ENCODE measurements at places on chromosomes 12 and 14. TPM values are rescaled to one million over a fixed set of nuclear protein-coding genes. Genes with fewer than 3 reads are reported as not detected.

Gene CREBL2
- total RNA-seq = 17.3 TPM

Gene KCNJ8
- total RNA-seq = 0.10 TPM

Gene STK38L
- total RNA-seq = 14.4 TPM

Gene DIO3
- total RNA-seq = not detected

- DNase-seq = no peak
These were observed 14.1 kb upstream of the TMEM119 start for GRCh38 chr12:108611884-108612415.

GRCh38 chr12:40104461-40105264 lies 1.2 kb downstream of the SLC2A13 start:
- DNase-seq = no peak

GRCh38 chr12:108817909-108818308 lies 39.5 kb downstream of the SSH1 start:
- no peak for DNase-seq

- DNase-seq = no peak
These were observed 187.1 kb upstream of the CCND2 start for GRCh38 chr12:4086481-4086880.

DNA sequence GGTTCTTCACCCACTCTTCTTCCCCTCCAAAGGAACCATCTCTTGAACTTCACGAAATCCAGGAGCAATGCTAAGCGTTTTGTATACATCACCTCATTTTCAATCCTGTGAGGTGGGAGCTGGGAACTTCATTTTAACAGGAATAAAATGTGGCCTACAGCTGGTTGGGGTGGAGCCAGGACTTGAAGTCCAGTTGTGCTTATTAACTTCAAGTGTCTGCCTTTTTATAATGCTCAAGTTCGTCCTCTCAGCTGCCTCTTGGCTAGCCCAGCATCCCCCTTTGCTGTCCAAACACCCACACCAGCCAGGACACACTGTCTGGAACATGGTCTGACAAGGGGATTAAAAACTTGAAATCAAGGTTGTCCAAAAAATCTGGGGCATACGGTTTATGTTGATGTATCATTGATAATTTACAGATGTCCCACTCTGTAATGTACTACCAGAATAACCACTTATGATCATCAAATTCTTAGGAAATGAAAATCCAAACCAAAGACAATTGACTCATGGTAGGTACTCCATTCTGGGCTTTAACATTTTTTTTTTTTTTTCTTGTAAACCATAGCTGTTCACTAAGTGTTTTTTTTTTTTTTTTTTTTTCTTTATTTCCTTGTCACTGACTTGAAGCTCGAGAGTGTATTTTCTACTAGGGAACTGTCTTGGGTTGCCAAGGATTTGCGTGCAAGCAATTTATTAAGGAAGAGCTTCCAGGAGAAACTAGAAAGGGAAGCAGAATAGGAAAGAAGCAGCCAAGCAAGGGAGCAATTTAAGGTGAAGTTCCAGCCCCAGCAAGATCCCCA lies 252.3 kb downstream of the EFCAB11 start:
- no peak for DNase-seq

- no peak for DNase-seq
These were observed 828.8 kb downstream of the TMTC2 start for GRCh38 chr12:83515306-83516026.

DNA sequence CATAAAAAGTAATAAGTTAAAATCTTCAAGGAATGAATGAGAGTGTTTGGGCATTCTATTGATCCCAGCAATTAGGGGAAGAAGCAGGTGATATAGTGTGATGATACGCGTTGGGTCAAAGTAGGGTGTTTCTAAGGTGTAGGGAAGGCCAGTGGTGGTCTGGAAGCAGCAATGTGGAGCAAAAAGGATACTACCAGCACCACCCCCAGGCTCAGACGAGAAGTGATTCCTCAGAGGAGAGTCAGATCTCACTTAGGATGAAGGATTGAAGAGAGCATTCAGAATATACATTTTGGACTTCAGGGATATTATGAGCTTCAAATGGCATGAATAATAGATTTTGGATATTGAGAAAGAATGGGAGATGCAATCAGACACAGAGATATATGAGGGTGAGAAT lies 497.6 kb downstream of the RMST start:
- no peak for DNase-seq

GRCh38 chr14:87894920-87895319 lies 98.1 kb downstream of the GALC start:
- no peak for DNase-seq

Gene IL22
- not detected for total RNA-seq

DNA sequence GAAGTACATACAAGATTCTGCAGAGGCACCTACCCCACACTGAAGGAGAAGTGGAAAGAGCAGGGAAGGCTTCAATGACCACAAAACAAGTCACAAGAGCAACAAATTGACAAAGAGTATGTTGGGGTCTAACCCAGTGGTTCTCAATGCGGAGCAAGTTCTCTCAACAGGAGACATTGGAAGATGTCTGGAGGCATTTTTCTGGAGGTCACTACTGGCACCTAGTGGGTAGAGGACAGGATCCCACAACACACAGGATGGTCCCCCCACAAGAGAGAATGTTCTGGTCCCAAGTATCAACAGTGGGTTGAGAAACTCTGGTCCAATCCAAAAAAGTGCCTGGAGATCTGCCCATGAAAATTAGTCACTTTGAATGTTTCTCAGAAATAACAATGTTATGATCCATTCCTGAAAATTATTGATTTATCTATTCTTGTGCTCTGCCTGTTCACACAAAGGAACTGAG lies 3.4 kb downstream of the SSH1 start:
- DNase-seq = no peak

DNA sequence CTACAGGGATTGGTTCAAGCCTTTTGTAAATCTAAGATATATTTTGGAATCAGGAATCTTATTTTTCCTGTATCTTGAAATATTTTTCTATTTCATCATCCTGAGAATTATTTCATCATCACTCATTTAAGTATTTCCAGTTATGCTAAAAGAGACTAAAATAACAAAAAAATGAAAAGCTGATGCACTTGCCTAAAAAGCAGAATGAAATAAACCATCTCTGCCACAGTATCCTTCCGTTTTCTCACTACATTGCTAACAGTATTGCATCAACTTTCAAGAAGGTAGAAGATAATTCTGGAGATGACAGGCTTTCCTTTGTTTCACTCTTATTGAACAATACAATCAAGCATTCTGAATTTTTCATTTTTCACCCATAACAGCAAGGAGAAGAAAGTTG lies 31.1 kb upstream of the EIF5 start:
- no peak for DNase-seq

- DNase-seq = no peak
These were observed at the start of gene SERPINA6 for GRCh38 chr14:94322648-94323570. TSS of gene SERPINA6 (minus strand) at chr14:94323336. CDS start at chr14:94314648, 8,688 bp downstream.

DNA sequence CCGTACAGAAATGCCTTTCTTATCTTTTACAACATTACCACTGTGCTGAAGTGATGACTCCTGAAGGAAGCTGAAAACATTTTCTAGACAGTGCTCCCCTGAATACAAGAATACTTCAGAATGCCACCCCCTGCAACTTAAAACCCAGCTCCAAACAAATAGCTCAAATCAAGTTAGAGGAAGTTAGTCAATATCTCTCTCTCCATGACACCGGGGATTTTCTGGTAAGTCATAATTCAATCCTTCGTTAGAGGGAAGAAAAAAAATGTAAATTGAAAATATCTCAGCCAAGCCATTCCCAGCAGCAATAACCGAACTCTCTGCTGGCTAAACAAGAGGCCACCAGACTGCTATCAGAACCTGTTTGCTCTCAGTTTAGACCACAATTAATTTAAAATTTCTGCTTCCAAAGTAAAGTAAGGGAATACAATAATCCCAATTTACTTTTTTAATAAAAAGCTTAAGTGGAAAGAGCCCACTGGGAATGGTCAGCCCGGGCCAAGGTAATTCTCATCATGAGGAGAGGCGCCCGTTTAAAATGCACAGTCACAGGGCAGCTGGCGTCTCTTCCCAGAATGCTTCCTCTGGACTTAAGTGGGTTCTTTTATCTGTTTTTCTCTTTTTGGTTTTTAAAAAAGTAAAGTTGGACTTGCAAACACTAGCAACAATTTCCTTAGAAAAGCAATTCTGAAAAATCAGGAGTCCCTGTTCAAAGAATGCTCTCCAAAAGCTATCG lies 710.1 kb upstream of the STXBP6 start:
- no peak for DNase-seq

Gene SLC25A21
- 1.7 TPM for total RNA-seq

- DNase-seq = no peak
These were observed 214.7 kb upstream of the C14orf180 start for GRCh38 chr14:104364830-104365229.

GRCh38 chr12:116099652-116100432 lies 177.7 kb downstream of the MED13L start:
- no peak for DNase-seq

GRCh38 chr12:7719946-7720730 lies 8.9 kb downstream of the DPPA3 start:
- DNase-seq = no peak

DNA sequence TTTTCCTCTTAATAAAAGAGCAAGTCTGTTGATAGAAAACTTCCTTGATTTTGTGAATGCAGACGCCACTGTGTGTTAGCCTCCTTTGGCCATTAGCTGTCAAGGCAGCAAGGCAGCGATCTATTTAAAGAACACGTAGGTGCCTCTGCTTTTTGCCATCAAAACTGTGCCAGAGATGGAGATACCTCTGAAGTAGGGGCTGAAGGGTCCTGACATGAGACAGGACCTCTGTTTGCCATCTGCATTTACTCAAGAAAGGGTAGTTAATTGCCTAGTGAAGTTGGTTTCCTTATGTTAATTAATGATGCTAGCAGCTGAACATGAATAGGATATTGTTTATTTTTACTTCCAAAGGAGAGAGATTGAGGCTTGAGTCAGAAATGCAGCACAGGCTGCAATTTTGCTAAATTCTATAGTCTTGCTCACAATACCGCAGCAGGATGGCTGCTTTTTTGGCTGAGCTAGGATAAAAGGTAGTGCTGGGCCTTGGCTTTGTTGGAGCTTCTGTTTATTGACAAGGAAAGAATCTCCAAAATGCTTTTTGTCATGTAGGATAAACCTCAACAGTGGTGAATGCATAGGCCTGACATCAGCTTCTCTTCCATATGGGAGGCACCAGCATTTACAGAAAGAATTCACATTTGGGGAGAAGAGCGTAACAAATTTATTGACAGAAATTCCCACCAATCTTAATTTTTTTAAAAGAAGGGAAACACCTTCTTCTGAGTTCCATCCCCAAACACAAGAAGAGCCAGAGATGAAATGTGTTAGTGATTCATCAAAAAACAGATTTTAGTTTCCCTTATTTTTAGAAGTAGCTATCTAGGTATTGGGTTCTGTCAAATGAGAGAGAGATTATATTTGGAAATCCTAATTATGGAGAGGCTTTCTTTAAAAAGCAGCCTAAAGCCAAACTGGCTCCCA lies 13.9 kb upstream of the RPH3A start:
- no peak for DNase-seq

DNA sequence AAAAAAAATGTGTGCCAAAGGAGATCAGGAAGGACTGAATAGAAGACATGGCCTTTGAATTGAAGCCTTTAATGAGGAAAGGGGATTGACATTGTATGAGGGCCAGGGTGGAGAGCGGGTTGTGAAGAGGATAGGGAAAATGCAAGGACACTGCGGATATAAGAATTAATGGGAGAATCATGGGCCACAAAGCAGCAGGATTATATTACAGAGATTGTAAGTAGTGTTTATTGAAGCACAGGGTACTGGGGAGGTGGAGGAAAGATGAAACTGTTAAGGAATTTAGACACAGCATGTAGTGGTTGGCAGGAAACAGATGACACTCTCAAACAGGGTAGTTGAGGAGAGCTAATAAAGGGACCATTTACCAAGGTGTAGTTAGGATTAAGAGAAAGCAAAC lies 16.4 kb upstream of the POC1B start:
- no peak for DNase-seq

DNA sequence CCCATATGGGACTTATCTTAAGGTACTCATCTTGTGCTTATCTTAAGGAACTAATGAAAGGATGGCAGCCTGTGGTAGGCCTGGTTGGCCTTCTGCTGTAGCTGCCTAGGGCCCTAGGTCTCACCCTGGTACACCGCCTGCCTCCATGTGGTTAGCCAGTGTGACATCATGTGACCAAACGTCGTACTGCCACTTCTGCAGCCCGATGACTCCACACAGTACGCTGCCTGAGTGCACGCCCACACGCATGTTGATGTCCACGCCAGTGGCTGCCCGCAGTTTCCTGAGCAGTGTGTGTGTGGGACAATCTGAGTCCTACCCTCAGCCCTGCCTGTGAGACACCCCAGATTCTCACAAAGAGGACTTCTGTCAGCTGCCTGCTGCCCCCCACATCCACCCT lies 5.1 kb downstream of the ADCY4 start:
- no peak for DNase-seq

DNA sequence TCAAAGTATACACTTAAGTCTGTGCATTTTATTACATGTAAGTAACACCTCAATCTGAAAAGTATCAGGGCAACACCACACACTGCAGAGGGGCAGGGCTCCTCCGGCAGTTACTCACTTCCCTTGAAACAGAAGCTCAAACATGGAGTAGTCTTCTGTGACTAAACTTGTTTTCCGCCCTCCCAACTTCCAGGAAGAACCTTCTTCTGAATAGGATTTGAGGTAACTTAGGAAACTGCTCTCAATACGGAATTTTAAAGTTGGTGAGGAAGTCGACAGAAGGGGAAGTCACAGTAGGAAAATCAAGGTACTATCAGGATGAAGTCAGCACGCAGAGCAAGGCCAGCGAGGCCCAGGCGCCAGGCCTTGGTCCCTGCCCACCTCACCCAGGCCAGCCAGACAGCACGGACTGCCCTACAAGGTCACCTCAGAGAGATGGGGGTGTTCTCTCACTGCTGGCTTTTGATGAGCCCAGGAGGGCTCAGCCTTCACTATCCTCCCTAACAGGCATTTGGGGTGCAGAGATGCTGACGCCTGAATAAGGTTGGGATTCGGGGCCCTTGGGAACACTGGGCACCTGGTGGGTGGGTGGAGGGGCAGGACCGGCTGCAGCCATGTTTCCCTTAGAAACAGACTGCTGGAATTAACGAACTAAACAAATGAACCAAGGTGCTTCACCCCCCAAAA lies 5.8 kb downstream of the ANKRD9 start:
- peak; percentile 50 for DNase-seq

- DNase-seq = no peak
These were observed 233.8 kb downstream of the CACNA1C start for GRCh38 chr12:2286461-2287131.

Gene VDR
- 0.18 TPM for total RNA-seq

Gene CALCOCO1
- 70.5 TPM for total RNA-seq

- no peak for DNase-seq
These were observed 67.3 kb upstream of the HOXC13 start for GRCh38 chr12:53871367-53871766.

Gene EFS
- 0.24 TPM for total RNA-seq

- DNase-seq = no peak
These were observed 742.6 kb downstream of the TMEM121 start for GRCh38 chr14:106269029-106269428.

DNA sequence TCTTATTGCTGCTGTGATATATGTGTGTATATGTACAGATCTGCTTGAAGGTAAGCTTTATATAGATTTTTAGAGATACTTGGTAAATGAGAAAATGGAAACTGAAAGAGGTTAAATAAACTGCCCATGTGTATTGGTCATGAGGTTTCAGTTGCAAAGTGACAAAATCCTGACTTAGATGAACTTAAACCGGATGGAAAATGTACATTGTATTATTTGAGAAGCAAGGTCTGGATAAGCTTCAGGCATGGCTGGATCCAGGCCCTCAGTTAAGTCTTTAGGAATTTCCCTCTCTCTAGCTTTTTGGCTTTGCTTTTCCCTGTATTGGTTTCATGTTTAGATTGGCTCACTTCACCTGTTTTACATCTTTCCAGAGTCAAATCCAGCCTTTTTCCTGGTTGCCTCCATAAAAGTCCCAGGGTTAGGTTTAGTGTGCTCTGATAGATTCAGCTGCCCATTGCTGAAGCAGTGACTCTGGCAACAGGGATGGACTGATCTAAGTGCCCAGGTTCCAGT lies 21.0 kb upstream of the MAP1LC3B2 start:
- no peak for DNase-seq

Gene XRCC3
- total RNA-seq = 15.5 TPM
